Glutamatergic neuron (in vitro differentiated cells): ENCODE measurements at places on chromosomes 4 and X.

DNA sequence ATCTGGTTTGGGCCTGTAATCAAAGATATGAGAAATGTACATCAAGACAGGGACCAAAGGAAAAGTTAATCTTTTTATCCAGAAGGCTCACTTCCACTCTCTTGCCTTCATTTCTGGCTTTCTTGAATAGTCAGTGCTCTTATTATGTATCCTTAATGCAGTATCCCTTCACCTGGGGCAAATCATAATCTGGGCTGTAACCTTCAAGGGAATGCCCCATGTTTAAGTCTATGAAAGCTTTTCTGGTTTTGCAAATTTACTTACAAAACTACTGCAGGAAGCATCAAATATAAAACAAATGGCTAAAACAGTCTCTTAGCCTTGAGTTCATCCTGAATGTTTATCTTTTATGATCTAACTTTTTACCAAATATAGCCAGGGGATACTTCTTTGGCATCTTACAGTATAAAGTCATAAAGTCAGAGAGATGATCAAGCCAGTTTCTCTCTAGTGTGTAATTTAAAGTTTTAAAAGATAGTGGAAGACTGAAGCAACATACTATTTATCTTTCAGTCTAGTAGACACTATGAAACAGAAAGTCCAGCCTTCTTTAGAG, 1214.8 kb downstream of the STIM2 start:
- no peak for DNase-seq

GRCh38 chrX:37060999-37061398, 52.8 kb downstream of the FAM47C start:
- no peak for DNase-seq

GRCh38 chr4:33626221-33626620, 2618.1 kb downstream of the ARAP2 start:
- no peak for DNase-seq

- DNase-seq: no peak
Measured at GRCh38 chr4:15990570-15991285, 27.8 kb upstream of the FGFBP2 start.

DNA sequence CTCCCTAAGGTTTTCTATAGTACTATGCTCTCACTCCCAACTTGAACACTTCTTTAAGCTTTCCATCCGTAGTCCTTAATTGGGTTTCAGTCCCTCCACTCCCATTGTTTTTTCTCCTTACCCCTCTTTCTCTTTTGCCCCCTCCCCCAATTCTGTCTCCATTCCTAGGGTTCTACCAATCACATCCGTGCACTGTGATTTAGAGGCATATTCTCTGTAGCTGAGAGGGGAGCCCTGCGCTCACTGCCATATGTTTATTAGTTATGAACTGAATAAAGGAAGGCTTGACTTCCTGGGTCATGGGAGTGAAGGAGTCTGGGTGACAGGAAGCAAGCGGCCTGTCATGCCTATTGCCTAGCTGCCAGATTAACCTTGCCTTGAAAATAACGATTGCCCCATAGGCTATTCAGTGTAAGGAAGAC, 471 bp downstream of the MCTS1 start:
- peak; percentile 13 for DNase-seq

DNA sequence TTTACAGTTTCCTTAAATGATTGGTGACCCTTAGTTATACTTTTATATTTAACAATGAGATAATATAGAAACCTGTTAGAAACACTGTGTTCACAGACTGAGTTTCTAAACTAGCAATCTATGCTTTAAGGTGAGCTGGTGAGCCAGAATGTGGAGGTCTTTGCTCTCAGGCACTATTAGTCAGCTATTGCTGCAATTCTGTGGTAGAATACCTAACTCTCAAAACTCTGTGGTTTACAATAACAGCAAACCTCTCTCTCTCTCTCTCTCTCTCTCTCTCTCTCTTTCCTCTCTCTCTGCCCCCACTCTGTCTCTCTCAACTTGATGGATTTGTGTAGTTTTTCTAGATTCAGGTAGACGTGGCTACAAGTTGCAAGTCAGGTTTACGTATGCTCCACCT, 17.6 kb upstream of the LCORL start:
- no peak for DNase-seq

DNA sequence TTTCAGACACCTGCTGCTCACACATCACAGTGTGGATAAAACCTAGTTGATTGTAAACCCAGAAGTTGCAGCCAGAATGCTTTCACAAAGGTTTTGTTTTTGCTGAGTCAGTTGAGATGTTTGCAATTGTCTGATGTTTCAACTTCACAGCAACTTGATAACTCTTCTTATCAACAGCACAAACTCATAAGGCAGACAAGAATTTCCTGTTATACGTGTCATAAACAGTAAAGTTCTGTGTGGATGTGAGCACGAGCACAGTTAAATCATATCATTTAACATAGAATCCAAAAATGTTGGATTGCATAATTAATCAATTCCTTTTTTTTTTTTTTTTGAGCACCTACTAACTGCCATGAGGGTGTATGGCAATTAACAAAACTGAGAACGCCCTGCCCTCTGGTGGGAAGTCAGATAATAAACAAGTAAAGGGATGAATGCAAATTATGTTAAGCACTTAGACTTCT, 512.2 kb downstream of the PDHA2 start:
- DNase-seq: peak; percentile 31

DNA sequence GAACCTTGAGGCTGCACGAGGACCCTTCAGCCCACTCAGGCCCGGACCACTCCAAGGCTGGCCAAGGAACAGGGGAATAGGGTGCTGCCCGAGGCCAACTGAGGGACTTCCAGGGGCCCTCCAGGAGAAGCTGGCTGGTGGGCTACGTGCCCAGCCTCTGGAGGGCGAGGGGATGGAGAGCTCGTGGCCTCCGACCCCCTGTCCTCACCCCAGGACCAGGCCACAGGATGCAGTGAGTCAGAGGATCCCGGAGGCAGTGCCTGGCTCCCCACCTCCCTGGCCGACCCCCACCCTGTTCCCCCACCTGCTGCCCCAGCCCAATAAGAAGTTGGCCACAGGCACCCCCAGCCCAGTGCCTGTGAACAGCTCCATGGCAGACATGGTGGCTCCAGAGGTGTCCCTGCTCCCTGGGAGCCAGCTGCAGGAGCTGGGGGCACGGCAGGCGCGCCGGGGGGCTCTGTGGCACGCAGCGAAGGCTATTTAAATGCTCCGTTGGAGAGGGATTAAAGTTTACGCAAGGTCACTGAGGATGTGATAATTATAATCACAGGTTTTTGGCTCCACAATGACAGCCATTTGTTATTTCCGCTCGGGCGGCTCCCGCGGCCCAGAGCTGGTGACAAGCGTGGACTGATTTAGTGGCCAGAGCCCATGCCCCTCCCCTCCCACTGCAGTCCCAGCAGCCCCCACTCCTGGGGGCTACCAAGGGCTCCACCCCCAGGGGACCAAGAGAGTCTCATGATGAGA, 95.7 kb upstream of the NKX1-1 start:
- DNase-seq: no peak

DNA sequence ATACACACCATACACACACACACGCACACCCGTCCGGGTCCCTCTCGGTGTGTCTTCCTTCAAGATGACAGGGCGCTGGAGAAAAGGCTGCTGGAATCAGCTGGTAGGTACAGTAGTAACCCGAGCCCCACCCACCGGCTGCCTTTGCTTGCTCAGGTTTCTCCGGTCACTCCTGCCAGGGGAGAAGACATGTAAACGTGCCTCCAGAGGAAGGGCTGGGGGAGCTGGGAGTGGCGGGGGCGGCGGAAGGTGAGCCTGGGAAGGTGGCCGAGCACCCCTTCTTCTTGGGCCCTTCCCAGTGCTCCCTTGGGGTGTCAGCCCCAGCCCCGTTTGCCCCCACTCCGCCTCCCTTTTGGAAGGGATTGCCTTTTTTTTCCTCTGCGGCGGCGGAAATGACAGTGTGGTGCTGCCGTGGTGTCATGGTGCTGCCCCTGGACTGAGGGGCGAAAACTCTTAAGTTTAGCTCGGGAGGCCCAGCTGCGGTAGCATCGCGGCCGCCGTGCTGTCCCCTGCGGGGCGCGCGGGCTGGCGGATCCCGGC, at the start of gene MID2:
Gene MID2, plus strand, starts transcription at position 169 of the 540 bp plus-strand sequence. CDS start 561 bp downstream, outside the sequence.
- peak; percentile 37 for DNase-seq
